ENCODE measurements at places on chromosomes 16 and 17. TPM values are rescaled to one million over a fixed set of nuclear protein-coding genes. Genes with fewer than 3 reads are reported as not detected.

GRCh38 chr16:12781777-12782176 is 21.9 kb downstream of the CPPED1 start:
- DNase-seq: no peak

DNA sequence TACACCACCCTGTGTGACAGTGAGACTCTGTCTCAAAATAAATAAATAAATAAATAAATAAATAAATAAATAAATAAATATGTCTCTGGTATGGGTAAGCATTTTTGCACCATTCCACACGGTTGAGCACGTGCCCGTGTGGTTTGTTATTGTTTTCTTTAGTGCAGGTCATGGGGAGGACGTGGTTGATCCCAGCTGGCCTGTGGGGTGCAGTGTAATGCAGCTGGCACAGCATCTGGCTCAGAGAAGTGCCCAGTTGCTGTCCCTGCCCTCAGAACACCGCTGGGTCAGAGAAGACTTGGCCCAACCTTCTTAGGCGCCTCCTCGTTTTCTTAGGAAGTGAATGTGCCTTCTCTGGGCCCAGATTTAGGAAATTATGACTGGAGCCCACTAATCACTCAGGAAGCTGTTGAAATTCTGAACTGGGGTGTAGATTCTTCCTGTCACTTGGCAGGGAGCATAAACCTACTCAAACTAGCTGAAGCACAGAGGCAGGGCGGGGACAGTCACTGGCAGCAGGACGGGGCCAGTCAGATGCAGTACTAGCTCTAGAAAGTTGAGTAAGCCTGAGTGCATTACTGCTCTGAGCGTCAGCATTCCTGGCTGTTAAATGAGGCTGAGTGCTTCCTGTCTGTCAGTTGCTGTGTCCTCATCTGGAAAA is 85.9 kb downstream of the SNX29 start:
- DNase-seq: no peak

DNA sequence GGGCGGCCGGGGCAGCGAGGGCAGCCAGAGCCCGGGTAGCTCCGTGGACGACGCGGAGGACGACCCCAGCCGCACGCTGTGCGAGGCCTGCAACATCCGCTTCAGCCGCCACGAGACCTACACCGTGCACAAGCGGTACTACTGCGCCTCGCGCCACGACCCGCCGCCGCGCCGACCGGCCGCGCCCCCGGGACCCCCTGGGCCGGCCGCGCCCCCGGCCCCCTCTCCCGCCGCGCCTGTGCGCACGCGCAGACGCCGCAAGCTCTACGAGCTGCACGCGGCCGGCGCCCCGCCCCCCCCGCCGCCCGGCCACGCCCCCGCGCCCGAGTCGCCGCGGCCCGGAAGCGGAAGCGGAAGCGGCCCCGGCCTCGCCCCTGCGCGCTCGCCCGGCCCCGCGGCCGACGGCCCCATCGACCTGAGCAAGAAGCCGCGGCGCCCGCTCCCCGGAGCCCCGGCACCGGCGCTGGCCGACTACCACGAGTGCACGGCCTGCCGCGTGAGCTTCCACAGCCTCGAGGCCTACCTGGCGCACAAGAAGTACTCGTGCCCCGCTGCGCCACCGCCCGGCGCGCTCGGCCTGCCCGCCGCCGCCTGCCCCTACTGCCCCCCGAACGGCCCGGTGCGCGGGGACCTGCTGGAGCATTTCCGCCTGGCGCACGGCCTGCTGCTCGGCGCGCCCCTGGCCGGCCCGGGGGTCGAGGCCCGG is 36.1 kb upstream of the ZC3H18 start:
- peak; percentile 94 for DNase-seq

DNA sequence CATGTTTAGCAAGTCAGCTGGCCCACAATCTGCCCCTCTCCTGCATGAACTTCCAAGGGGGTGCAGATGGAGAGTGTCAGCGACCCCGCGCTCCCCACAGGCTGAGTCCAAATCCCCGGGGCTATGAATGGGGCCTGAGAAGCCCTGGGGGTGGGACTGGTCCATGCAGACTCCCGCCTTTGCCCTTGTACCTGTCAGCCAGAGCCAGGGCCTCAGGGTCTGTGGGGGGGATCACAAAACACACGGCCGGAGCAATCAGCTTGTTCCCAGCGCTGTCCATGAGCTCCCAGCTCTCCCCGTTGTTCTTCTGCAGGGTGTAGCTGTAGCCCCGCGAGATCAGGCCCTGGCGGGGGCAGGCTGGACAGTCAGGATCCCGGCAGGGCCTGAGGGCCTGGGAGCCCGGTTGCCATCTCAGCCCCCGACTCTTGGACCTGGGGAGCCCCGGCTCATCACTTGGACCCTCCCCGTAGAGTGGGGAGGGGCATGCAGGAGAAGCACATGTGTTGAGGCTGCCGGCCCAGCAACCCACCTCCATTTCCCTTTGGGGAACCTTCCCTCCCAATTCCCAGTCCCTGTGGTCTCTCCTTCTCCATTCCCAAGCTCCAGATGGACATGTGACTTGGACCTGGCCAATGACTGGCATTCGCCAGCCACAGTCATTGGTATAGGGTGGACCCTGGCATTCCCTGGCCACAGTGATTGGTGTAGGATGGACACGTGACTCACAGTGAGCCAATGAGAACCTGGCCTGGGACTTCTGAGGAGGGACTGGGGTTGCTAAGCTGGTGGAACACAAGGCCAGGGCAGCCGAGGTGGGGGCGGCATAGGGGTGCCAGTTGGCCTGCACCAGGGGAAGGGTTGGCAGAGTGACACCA is 42.4 kb downstream of the PPL start:
- DNase-seq: no peak

- DNase-seq: peak; percentile 84
Observed at GRCh38 chr16:14249291-14250032, 178.3 kb downstream of the MRTFB start.

DNA sequence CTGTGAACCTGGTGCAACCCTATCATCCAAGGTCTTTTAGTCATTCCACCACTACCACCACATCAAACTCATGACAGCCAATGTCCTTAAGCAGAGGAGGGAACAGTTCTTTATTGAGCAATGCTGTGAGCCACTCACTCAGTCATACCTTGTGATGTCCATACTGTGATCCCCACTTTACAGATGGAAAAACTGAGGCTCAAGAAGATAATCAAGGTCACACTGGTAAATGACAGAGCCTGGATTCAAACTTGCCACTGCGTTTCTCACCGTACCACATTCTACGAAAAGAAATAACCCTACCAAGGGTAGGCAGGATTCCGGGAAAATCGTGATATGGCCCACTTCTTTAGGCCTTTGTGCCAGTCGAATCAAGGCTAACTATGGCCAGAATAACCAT is 172.6 kb downstream of the CCT6B start:
- no peak for DNase-seq

DNA sequence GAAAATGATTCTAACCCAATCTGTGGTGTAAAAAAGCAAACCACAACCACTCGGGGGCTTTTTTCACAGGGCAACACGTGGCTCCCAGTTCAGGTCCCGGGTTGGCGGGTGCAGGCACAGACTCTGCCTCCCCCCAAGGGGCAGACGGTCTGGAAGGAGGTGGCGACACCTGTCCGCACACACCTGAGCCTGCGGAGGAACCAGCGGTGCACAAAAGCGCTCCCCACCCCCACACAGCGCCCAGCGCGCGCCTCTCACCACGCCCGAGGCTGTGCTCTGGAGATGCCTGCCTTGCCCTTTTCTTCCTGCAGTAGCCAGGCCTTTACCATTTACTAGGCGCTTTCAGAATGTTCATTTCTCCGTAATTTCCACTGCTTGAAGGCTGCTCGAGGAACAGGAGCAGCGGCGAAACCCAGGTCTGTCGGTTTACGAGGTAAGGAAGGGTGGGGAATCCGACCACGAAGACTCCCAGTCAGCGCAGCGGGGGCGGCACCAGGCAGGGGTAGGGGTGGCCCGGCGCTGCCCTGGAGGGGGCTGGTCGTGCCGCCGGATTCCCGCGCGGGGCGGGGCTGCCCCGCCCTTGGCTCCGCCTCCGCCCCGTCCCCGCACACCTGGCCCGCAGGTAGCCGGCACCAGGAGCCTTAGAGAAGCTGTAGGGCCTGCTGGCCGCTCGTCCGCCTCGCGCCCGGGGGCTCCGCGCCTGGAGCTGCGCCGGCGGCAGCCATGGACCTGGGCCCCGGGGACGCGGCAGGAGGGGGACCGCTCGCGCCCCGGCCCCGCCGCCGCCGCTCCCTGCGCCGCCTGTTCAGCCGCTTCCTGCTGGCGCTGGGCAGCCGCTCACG is at the start of gene USP43:
Gene USP43, plus strand, starts transcription at position 608 of the 842 bp plus-strand sequence. Its CDS starts 116 bp downstream, at position 724.
- DNase-seq: peak; percentile 65

DNA sequence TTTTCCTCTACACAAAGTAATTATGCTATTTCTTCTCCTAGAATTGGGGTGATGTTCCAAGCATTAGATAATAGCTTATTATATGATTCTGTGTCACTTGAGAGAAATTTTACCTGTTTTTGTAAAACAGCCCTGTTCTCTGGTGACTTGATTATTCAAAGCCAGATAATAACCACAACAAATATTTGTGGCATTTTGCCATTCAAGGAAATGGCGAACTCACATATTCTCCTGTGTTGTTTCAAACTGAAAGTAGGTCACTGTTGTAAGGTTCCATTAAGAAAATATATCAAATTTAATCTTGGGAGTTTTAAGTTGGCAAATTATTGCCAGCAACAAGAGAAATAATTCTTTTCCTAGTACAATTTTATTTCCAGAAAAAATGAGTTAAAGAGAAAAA is 124.8 kb downstream of the STXBP4 start:
- DNase-seq: no peak

- DNase-seq: no peak
Observed at GRCh38 chr16:81647527-81647926, 131.6 kb upstream of the PLCG2 start.

DNA sequence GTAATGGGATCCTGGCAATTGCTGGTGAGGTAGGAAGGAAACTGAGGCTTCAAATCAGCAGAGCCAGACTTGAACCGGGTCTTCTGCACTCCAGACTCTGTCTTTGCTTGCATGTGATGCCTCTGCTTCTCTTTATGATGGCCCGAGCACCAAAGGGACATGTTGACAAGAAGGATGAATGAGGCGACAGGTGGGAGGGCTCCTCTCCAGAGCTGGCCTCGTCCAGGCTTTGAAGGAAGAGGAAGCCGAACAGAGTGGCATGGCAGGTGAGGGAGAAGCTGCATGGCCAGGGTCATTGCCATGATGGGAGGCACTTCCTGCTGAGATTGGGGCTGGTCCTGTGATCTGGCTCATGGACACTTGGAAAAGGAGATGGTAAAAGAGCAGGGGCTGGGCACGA is 40.8 kb downstream of the AKAP1 start:
- no peak for DNase-seq

DNA sequence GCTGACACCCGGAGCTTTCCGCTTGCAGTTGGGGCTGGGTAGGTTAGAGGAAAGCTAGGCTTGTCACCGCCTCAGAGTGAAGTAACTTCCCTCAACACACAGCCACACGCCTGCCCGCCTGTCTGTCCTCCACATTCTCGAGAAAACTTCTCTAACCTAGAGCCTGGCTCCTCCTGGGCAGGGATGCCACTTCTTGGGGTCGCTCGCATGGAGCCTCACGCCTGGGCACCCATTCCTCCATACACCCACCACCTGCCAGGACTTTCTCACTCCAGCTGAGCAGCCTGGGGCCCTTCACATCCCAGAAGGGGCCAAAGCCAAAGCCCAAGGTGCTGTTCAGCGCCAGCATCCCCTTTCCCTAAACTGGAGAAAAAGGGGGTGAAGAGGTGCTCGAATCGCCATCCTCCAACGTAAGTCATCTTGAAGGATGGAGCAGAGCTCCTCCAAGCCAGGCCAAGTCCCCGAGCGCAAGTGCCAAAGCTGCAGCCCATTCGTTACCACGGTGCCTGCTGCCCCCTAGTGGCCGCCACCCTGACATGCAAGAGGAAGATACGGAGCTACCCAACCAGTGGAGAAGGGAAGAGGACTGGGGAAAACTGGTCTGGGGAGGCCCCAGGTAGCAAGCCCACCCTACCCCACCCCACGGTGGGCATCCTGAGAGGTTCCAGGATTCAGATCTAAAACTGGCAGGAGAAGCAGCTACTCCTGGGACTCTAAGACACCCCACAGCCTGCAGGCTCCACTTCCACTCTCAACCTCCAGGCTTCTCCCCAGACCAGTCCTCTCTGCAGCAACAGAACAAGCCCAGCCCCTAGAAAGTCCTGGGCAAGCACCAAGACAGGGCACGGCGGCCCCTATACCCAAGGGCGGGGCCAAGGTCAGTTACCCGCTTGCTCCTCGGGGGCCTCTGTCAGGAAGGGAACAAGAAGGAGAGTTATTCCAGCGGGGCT is 63.1 kb downstream of the MYO18A start:
- DNase-seq: peak; percentile 92

DNA sequence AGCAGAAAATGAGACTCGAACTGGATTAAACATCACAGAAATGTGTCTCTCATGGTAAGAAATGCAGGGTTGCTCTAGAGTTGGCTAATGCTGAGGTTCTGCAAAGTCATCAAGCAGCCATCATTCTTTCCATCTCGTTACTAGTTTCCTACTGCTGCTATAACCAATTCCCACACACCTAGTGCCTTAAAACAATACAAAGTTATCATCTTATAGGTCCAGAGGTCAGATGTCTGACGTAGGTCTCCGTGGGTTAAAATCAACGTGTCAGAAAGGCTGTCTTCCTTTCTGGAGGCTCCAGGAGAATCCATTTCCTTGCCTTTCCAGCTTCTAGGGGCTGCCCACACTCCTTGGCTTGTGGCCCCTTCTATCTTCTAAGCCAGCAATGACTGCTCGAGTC is 118.6 kb downstream of the STX8 start:
- no peak for DNase-seq

DNA sequence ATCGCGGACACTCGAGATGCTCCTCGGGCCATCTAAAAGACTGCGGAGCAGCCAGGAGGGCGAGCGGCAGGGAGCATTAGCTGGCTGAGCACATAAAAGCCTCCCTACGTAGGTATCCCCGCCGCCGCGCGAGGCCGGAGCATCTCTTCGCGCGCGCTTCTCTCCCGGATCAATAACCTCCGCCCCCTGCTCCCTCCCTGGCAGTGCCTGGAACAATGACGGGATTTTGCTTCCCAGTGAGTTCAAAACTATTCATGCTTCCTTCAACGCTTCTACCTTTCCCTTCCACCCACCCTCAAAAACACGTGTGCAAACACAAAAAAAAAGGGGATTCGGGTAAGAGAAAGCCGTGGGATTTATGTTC is 984 bp downstream of the CENPV start:
- DNase-seq: peak; percentile 76

GRCh38 chr16:20391045-20391444 is 13.5 kb downstream of the PDILT start:
- no peak for DNase-seq

DNA sequence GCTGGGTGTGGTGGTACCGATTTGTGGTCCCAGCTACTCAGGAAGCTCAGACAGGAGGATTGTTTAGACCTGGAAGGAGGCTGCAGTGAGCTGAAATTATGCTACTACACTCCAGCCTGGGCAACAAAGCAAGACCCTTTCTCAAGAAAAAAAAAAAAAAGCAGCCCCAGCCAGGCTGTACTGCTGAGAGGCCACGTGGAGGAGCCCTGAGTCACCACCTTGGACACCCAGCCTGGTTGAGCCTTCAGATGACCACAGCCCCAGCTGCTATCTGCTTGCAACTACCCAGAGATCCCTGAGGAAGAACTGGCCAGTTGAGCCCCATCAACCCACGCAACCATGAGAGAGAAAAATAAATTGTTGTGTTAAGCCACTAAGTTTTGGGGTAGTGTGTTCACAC is 23.6 kb upstream of the GPRC5C start:
- no peak for DNase-seq

Gene AURKB
- total RNA-seq: 92.3 TPM

Gene FSCN2
- total RNA-seq: 0.26 TPM

Gene SCGB1C2
- total RNA-seq: not detected

Gene SHISA6
- total RNA-seq: not detected

Gene SULT1A4
- 2.7 TPM for total RNA-seq

Gene DLX4
- total RNA-seq: not detected

Gene TSPAN10
- total RNA-seq: 0.14 TPM

Gene AANAT
- total RNA-seq: not detected
